ENCODE measurements at places on chromosomes 4 and X. TPM values are rescaled to one million over a fixed set of nuclear protein-coding genes. Genes with fewer than 3 reads are reported as not detected.

UBA6 gene
- total RNA-seq: 104 TPM

ARAP2 gene
- total RNA-seq: 0.27 TPM

VSIG4 gene
- total RNA-seq: not detected

DGAT2L6 gene
- total RNA-seq: not detected

CCDC120 gene
- total RNA-seq: 0.45 TPM

NHS gene
- total RNA-seq: under 0.01 TPM

RTL9 gene
- not detected for total RNA-seq

ATOH1 gene
- not detected for total RNA-seq

ATP1B4 gene
- total RNA-seq: not detected

EVC2 gene
- 7.4 TPM for total RNA-seq

TCEAL5 gene
- not detected for total RNA-seq

TMEM144 gene
- 6.4 TPM for total RNA-seq

SLC16A2 gene
- total RNA-seq: 0.36 TPM

PCDH7 gene
- total RNA-seq: 22.9 TPM
